ENCODE measurements at places on chromosomes 5 and 9. TPM values are rescaled to one million over a fixed set of nuclear protein-coding genes. Genes with fewer than 3 reads are reported as not detected.

DNA sequence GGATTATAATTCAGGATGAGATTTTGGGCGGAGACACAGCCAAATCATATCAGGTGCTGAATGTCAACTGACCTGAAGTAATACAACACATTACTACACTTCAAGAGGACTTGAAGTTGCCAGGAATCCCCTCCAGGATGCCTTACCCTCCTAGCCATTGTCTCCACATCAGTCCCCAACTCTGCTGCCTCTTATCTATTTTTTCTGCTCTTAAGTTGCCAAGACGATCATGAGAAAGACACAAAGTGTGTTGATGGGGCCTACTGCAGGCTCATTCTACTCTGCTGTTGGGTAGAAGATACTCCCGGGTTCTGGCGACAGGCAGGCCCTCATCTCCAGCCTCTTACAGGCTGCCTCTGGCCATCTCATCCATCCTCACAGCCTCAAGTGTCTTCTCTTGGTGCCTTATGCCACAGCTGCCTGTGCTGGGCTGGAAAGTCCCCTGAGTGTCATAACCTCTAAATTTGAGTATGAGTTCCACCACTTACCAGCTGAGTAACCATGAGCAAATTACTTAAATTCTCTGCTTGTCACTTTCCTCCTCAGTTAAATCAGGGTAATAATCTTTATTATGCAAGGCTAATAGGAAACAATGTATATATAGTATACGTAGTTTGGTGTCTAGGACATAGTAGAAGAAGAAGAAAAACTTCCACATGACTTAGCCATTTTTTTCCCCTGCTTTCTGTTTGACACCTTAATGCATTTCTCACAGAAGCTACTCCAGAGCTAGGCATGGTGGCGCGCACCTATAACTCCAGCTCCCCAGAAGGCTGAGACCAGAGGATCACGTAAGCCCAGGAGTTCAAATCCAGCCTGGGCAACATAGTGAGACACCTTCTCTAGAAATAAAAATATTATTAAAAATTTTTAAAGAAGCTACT is 73.0 kb upstream of the SNX2 start:
- no peak for DNase-seq

OR2Y1 gene
- not detected for total RNA-seq

DNA sequence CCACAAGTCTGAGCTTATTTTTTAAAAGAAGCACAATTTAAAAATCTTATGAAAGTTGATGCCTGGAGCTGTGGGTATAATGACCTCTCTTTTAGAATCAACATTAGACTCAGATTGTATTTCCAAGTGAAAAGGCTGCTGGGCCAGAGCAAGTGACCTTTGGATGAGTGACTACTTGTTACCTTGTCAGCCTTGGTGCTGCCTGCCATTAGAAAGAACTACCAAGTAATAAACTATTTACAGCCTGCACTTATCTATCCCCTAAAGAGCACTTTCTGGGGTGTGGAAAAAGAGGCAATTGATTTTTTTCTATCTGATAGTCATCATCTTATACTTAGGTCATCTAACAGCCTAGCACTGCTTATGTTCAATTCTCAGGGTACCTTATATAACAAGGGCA is 134.9 kb upstream of the FBXL17 start:
- no peak for DNase-seq

DNA sequence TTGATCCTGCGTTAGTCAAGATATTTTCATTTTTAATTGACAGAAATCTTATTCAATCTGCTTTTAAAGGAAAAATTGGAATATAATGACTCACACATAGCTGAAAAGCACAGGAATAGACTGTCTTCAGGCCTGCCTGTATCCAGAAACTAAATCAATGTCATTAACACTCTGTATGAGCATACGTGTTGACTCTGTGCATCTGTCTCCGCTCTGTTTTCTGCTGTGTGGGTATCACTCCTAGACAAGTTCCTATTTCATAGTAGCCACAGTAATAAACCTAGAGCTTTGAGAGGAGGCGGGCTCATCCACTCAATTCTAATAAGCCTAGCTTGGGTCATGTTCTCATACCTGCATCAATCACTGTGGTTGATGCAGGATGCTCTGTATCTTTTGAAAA is 267.6 kb downstream of the KCTD16 start:
- no peak for DNase-seq

HSPB3 gene
- total RNA-seq: 1.1 TPM

- DNase-seq: no peak
These were observed 15.1 kb downstream of the PHF2 start for GRCh38 chr9:93591301-93592007.

LCN2 gene
- 14.3 TPM for total RNA-seq

DNA sequence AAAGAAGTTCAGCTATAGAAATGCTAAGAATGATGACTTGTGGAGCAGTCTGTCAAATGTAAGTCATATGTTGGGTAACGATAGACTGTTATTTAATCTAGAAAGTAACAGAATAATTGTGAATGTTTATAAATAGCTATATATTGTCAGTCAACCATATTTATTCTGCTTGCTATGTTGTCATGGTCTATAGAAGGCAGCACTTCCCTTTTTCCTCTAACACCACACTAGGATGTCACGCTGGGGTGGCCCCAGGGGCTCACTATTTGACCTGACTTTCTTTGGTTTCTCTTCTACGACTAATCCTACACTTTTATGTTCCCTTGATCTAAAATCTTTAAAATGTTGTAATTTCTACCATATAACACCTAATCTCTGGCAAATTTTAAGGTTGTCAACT is 20.5 kb downstream of the ERAP2 start:
- DNase-seq: no peak

DNA sequence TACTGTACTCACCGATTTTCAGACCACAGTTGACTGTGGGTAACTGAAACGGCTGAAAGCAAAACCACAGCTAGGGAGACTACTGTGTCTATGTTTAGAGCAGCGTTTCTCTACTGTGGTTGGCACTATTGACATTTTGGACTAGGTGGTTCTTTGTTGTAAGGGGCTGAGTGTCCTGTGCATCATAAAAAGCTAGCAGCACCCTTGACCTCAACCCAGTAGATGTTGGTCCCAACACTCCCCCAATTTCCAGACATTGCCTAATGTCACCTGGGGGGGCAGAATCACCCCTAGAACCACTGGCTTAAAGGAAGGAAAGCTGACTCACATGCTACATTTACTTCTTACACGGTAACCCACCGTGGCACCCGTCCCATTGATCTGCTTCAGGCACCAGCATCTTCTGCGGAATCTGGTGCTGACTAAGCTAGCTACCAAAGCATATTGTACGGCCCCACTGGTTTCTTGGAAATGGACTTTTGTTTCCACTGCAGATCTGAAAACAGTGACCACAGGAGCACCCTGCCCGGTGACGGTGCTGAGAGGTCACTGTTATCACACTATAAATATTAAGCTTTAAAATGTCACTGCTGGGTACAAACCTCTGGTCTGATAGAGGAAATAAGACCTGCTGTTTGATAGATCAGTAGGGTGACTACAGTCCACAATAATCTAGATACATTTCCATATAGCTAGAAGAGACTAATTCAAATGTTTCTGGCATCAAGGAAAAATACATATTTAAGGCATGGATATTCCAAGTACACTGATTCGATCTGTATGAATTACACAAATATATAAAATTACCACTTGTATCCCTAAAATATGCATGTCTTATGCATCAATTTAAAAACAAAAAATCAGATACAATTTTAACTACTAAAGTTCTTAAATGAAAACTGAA is 151.4 kb downstream of the HSD17B3 start:
- no peak for DNase-seq

- no peak for DNase-seq
These were observed 20.7 kb downstream of the TNFSF8 start for GRCh38 chr9:114909661-114910060.

HNRNPH1 gene
- 470 TPM for total RNA-seq

DNA sequence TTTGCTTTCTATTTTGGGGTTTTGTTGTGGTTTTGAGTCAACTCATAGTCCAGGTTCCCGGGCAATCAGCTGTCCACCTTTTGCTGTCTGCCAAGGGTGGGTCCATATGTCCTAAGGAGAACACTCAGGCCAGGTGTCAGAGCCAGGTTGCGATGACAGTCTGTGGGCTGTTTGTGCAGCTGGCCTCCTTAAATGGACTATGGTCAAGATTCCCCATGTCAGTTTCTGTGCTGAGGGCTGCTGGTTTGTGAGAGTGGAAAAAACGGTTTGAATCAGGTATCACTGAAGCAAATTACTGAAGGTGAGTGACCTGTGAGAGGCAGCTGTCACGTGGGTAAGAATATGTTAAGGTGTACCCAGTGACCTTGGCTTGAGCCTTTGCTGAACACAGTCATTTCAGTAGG is 33.0 kb downstream of the SNX30 start:
- DNase-seq: no peak

Data from upper lobe of right lung (tissue), 1 donor.